ENCODE measurements at places on chromosomes 7 and 10.

GRCh38 chr10:209357-209756 lies 74.1 kb downstream of the ZMYND11 start:
- DNase-seq: no peak

DNA sequence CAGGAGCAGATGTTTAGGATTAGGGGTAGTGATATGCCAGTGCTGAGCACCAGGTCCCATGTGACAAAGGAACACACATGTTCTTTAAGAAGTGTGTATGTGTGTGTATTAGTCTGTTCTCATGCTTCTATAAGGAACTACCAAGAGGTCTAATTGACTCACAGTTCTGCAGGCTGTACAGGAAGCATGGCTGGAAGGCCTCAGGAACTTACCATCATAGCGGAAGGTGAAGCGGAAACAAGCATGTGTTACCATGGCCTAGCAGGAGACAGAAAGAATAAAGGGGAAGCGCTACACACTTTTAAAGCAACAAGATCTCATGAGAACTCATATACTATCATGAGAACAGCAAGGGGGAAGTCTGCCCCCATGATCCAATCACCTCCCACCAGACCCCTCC lies 22.8 kb upstream of the PDZD8 start:
- no peak for DNase-seq

- no peak for DNase-seq
Measured at GRCh38 chr10:4062751-4063150, 277.7 kb upstream of the KLF6 start.

DNA sequence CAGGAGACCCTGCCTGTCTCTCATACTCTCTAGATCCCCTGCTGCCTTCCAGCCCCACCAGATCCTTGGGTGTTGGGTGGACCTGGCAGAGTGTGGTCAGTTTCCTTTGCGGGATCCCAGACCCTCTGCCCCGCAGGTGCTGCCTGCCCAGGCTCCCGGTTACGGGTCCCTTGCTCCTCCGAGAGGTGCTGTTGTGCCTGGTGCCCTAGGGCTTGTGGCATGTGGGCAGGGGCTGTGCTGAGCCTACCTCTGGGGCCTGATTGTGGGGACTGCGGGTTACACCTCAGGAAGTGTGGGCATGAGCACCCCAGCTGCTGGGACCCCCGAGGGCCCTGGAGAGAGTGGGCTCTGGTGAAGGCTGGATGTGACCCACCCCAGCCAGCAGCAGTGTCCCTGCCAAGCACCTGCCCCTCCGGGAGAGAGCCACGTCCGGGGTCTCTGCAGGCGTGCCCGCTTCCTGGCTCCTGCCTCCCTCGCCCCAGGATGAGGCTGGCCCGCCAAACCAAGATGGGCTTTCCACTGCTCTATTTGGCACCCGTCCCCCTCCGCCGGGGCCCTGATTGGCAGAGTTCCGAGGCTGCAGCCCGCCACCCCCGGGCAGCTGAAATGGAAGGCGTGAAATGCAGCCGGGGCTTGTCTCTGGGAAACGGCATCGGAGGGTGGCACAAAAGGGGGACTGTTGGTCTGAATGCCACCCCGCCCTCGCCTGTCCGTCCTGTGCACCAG lies 17.0 kb downstream of the CLIP2 start:
- DNase-seq: no peak

- DNase-seq: no peak
Measured at GRCh38 chr7:68840991-68841390, 757.3 kb upstream of the AUTS2 start.

DNA sequence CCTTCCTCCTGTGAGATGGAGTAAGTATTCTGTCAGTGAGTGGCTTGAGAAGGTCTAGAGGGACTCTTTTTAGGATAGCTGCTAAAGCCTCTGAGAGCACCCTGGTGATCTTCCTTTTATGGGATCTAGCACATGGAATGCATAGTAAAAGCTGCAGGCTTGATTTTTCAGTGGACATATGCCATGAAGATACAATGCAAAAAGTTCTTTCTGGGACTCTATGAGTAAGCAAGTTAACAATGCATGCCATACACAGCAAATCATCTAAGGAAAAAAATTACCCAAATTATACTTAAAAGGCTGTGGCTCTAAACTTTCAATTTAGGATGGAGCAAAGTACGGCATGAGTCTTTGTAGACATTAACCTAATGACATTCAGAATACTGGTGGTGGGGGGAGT lies 154.5 kb downstream of the SGMS1 start:
- no peak for DNase-seq

DNA sequence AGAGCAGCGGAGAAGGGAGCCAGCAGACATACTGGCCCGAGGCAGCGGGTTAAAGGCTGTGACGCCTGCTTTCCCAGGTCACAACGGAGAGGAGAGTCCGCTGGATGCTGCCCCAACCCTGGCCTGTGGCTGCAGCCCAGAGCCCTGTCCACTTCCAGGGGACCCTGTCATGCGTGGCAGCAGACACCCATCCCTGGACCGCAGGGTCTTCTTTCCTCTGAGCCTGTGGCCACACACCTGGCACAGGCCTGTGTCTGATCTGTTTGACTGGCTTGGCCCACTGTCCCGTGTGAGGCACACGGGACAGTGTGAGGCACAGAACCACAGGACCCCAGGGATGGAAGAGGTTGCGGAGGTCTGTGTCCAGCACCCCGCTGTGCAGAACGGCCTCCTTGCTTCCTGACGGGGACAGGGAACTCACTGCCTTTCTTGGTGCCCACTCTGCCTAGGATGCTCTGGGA lies 42.4 kb downstream of the INSIG1 start:
- DNase-seq: no peak

DNA sequence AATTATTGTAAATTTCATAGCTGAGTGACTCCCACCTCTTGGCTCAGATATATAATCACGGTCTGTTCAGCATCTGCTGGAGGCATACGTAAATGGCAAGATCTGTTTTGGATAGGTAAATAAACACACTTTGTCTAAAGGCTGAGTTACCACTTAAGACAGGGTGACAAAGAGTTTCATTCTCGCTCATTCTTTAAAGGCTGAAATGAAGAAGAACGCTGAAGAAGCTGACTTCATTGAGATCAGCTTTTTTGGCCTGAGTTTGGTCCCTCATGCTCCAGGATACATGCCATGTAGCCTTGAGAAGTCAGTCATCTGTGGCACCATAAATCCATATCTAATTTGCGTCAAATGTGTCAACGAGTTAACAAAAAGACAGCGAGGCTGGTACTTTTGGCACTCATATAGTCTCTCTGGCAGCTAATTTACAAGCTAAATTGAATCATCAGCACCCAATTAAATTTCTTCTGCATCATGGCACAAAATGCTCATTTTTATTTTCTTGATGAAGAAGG lies 309.9 kb downstream of the GPAM start:
- no peak for DNase-seq

GRCh38 chr10:5070648-5071410 lies 23.4 kb upstream of the AKR1C3 start:
- no peak for DNase-seq

- no peak for DNase-seq
Measured at GRCh38 chr7:70608229-70608628, 523.7 kb upstream of the GALNT17 start.

GRCh38 chr10:86206240-86206579 lies 160.4 kb downstream of the GRID1 start:
- DNase-seq: no peak

- no peak for DNase-seq
Measured at GRCh38 chr10:107031931-107032699, 132.4 kb downstream of the SORCS1 start.

GRCh38 chr10:127149501-127150081 lies 46.8 kb downstream of the INSYN2A start:
- DNase-seq: no peak

GRCh38 chr10:107517811-107518210 lies 353.3 kb upstream of the SORCS1 start:
- no peak for DNase-seq

DNA sequence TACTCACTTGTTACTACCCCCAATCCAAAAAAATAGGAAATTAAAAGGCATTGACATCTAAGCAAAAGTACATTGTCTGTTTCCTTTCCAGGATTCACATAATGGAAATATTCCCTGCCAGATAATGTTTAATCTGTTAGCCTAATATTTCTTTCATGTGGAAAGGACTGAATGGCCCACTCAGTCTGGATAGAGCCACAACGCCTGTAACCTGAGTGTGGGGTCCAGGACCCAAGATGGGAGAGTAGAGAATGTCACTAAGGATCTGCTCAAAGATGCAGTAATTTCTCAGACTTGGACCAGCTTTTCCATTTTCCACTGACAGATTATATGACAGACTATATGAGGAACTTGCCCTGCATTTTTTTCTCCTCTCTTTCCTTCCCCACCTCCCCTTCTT lies 1088.9 kb downstream of the KCNMA1 start:
- DNase-seq: no peak

- DNase-seq: no peak
Measured at GRCh38 chr10:79045566-79046175, 23.1 kb upstream of the ZMIZ1 start.

- no peak for DNase-seq
Measured at GRCh38 chr7:65404020-65404419, 30.4 kb downstream of the ZNF92 start.

GRCh38 chr7:35780070-35780469 lies 20.8 kb upstream of the SEPTIN7 start:
- no peak for DNase-seq

DNA sequence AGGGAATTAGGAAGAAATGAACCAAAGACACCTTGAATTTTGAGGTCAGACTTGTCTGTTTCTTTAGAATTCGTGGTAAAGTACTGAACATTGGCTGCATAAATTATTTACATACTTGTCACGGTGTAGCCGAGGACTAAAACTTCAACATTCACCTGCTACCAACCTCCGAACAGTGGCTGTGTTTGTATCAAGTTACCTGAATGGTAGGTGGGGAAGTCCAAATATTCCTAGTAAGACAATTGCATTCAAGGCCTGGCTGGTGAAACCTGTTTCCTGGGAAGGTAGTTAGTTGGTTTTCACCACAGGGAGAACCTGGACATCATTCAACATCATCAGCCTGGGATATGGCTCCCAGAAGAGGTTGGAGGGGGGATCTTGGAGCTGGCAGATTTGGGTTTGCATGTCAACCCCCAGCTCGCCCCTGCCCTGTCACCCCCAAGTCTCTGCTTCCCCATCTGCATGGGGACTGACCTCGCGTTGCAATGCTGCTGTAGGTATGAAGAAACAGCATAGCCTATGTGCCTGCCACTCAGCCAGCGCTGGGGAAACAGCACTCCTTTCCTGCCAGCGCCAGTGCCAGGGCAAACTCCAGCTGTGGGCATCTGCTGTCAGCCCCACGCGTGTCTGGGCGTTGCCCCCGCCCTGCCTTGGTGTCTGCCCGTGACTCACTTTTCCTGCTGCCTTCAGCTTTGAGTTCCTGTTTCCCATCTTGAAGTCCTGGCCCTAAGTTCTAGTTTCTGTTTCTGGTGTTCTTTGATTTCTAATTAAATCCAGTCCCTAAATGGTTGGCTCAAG lies 12.7 kb upstream of the LARP4B start:
- peak; percentile 49 for DNase-seq

GRCh38 chr7:41855798-41856197 lies 152.9 kb upstream of the INHBA start:
- no peak for DNase-seq

- DNase-seq: no peak
Measured at GRCh38 chr10:26215935-26216584, 514 bp upstream of the GAD2 start.

DNA sequence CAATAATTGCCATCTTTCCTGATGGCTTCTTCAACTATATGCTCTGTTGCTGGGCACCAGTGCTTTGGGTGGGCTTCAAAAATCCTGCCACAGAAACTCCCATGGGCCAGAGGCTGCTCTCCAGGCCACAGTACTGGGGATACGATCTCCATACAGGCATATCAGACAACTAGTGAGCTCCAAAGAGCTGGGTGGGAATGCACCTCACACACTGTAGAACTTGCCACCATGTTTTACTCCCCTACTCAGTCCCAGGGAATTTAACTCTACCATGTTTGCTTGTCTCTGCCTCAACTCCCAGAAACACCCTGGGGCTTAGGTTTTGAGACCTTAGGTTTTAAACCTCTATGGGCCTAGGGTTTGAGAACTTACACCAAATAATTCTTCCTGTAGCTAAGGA lies 20.5 kb upstream of the TRUB1 start:
- no peak for DNase-seq

DNA sequence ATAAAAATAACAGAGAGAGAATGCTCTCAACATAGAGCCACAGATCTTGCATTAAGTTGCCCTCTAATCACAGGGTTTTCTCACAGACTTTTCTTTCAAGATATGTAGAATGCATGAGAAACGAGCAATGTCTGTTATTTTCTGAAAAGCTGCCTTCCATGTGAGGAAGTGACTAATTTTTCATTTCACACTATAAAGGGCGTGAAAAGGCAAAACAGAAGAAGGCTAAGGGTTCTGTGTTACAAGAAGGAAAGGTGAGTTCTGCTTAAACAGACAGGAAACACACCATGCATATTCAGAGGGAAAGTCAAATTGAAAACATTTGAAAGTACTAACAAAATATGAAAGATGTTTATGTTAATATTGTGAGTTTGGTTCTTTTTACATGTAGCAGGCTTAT lies 189.2 kb downstream of the SEMA3D start:
- DNase-seq: no peak

- DNase-seq: peak; percentile 36
Measured at GRCh38 chr7:134420424-134421125, 38.3 kb downstream of the AKR1B1 start.

GRCh38 chr10:103350517-103351260 lies at the start of gene PCGF6:
TSS of gene PCGF6 (minus strand) at chr10:103351140. CDS start at chr10:103351066, 74 bp downstream.
- DNase-seq: no peak

DNA sequence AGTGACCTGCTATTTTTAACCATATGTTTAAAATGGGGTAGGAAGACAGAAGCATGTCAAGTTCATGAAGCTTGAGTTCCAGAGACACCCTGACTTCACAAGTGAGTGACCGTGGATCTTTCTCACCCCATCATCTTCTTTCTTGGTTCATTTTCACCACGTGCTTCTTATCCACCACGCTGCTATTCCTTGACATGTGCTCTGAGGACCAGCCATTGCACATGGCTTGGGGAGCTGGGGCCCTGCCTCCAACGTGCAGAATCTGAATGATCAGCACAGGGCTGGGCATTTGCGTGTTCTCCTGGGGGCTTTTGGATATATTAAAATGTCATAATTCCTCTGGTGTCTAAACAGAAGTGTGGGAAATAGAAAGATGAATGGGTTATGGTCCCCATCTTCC lies 25.0 kb upstream of the GTPBP4 start:
- DNase-seq: no peak

DNA sequence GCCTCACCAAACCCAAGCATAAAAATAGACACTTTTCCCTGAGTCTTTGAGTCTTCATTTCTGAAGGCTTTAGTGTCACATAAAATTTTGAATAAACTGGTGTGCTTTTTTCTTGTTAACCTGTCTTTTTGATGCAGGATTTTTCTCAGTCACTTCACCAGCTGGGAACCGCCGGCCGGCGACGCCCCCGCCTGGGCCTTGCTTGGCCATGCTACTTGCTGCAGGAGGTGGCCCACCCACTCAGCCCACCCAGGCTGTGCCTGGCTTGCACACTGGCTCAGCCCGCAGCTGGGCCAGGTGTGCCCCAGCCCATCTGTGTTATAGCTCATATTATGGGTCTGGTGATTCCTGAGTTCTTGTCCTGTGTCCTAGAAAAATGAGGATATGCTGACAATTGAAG lies 247.4 kb upstream of the CACNA2D1 start:
- DNase-seq: no peak

- no peak for DNase-seq
Measured at GRCh38 chr7:31082017-31082416, 29.9 kb downstream of the ADCYAP1R1 start.

- no peak for DNase-seq
Measured at GRCh38 chr7:84720456-84721097, 466.3 kb downstream of the SEMA3D start.

Data from HFF-Myc (cell line).